Cortex of kidney (tissue), 1 donor: ENCODE measurements at places on chromosomes 13 and 19.

GRCh38 chr19:13070425-13071140 is 32.1 kb downstream of the LYL1 start:
- DNase-seq, result no peak

DNA sequence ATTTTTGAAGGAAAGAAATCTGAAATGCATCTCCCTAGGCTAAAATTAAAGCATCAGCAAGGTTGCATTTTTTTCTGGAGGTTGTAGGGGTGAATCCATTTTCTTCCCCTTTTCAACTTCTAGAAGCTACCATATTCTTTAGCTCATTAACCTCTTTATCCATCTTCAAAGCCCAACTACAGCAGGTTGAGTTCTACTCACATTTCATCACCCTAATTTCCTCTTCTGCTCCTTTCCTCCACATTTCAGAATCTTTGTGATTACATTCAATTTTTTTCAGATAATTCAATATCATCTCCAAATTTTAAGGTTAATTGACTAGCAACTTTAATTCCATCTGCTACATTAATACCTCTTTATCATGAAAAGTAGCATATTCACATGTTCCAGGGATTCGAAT is 2655.7 kb upstream of the PCDH20 start:
- DNase-seq, result no peak

DNA sequence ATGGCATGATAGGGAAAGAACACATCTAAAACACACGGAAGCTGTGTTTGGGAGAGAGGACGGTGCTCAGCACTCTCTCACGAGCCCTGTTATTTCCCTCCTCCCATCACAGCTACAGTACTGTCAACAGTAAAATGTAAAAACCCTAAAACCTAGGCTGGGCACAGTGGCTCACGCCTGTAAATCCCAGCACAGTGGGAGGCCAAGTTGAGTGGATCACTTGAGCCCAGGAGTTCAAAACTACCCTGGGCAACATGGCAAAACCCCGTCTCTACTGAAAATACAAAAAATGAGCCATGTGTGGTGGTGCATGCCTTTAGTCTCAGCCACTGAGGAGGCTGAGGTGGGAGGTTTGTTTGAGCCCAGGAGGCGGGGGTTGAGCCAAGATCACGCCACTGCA is 54.8 kb downstream of the FOXO1 start:
- DNase-seq, result no peak

- no peak for DNase-seq
Measured at GRCh38 chr13:112891477-112892401, 77.3 kb upstream of the MCF2L start.

DNA sequence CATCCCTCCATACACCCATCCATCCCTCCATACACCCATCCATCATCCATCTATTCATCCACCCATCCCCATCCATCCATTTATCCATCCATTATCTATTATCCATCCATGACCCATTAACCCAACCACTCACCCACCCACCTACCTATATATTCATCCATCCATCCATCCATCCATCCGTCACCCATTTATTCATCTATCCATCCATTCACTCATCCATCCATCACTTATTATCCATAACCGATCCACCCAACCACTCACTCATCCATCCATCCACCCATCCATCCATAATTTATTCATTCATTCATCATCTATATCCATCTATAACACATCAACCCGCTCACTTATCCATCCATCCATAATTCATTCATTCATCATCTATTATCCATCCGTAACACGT is 28.7 kb upstream of the PTPRS start:
- no peak for DNase-seq

GRCh38 chr13:80979035-80979641 is 638.2 kb upstream of the SPRY2 start:
- DNase-seq, result no peak

DNA sequence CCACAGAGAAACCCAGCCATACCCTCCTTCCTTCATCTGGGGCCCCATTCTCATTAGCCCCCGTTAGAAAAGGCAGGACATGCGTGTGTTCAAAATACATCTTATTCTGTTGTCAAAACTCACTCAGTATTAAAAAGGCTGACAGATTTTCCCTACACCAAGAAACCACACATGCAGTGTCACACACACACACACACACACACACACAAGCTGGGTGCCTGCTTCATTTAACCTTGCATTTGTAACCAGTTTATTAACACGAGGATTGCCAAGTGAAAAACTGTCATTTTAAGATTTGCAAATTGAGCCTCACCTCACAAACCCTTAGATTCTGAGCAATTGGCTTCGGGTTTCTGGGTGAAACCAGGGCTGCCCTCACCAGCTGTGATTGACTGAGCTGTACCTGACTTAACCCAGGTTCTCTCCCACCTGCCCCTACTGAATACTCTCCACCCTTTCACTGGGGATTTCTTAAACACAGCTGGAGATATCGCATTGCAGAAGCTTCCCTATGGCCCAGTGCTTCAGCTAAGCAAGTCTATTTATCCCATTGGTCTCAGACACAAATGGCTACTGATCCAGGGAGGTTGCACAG is 172.7 kb upstream of the ZNF507 start:
- DNase-seq, result no peak

DNA sequence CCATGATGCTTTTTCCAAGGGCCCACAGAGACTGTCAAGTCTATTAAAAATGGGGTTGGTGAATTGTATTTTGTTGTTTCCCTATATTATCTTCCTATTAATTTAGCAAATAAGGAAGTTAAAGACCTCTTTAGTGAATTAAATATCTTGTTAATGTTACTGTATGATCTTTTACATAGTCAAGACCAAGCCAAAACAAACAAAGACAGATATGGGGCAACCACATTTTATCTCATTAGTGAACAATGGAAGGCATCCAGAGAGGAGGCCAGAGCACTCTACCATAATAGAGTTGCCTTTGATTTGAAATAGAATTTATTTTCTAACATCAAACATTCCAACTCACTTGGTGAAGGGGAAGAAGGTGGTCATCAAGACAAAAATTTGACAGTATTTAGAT is 169.4 kb downstream of the B3GLCT start:
- no peak for DNase-seq

GRCh38 chr19:13023656-13024055 is 28.4 kb downstream of the NFIX start:
- no peak for DNase-seq

- DNase-seq, result no peak
Measured at GRCh38 chr19:43395561-43395960, 19.1 kb upstream of the TEX101 start.

DNA sequence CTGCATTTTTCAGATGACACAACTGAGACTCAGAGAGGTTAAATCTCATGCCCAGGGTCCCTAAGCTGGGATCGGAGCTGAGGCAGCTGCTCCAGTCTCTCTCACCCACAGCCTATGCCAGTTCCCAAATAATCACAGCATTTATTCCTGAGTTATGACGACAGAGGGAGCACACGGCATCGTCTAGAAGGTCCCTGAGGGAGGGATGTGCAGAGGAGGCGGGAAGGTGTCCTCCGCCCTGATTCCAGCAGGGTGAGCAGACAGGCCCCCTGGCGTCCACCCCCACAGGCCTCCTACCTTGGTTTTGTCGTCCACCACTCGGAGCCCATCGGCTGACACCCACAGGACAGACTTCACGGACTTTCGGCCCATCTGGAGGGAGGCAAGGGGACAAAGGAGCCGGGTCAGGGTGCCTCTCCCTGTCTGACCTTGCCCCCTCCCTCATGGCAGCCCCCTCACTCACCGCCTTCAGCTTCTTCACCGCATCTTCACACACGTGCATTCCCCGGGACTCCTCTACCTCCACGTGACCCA is 8.0 kb downstream of the NUMBL start:
- no peak for DNase-seq

DNA sequence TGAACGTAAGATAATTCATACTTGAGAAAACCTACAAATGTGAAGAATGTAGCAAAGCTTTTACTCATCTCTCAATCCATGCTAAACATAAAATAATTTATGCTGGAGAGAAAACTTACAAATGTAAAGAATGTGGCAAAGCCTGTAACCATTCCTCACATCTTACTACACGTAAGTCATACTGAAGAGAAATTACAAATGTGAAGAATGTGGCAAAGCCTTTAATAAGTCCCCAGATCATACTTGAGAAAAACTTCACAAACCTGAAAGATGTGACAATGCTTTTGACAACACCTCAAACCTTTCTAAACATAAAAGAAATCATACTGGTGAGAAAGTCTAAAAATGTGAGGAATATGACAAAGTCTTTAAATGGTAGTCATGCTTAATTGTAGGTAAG is 89.4 kb downstream of the ZNF675 start:
- no peak for DNase-seq

GRCh38 chr13:114134944-114135610 is 2.7 kb upstream of the RASA3 start:
- no peak for DNase-seq

GRCh38 chr19:19185853-19186740 is 5.9 kb downstream of the BORCS8 start:
- DNase-seq, result no peak

DNA sequence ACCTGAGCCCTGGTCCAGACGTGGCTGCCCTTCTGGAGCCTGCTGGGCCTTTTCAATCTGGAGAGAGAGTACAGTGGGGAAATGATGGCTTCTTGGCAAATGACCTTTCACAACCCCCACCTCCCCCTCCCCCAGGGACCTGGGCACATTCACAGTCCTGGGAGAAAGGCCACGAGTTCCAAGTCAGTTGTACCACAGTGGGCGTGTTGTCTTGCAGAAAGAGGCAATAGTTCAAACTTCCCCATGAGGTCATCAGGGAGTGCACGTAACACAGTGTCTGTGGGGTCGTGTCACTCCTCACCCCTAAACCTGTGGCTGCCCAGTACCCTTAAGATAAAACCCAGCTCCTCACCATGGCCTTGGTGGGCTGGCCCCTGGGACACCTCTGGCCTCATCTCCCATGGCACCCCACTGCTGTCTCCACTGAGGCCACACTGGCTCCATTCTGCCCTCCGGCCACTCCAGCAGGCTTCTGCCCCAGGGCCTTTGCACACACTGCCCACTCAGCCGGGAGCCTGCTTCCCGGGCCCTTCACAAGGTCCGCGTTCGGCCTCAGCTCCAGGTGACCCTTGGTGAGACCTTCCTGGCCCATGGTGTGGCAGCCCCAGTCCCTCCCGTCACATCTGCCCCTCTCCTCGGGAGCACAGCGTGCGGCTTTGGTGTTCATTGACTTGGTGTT is 13.3 kb downstream of the PLIN4 start:
- no peak for DNase-seq

- no peak for DNase-seq
Measured at GRCh38 chr13:46278474-46278873, 66.7 kb downstream of the LRRC63 start.

- no peak for DNase-seq
Measured at GRCh38 chr13:59494151-59494550, 669.6 kb downstream of the DIAPH3 start.

GRCh38 chr13:107450431-107450830 is 764.9 kb downstream of the LIG4 start:
- no peak for DNase-seq

- DNase-seq, result no peak
Measured at GRCh38 chr19:10555610-10555973, 10.2 kb downstream of the KRI1 start.

DNA sequence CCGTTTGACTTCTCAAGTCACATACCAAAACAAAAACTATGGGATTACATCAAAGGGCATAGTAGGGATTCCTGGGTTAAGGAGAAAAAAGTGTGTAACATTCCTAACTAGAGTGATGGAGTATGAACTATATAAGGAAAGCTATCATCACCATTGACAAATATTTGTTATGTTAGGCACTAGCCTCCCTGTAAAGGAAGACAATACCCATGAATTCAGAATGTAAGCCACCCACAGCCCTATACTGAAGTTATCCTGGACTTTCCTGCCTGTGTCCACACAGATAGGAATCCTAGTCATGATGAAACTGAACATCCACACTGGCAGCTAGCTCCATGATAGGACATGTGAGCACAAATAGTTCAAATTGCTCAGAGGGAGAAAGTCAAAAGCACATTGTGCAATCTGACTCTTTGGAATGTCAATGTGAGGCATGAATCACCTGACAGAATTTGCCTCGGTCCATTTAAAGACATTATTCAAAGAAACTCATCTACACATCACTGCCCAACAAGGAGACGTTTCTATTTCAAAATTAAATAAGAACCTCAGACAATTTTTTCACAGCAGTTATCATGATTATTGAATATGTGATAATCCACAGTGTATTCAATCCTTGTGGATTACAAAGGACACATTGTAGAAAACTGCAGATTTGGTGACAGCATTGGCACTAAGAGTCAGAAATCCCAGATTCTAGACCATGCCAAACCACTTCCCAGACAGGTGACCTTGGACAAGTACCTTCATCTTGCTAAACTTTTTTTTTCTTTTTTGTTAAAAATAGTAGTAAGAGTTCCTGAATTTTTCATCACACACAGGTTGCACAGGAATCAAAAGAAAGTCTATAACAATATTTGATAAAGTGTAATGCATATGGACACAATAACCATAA is 529.3 kb downstream of the IRS2 start:
- DNase-seq, result no peak

GRCh38 chr13:105346141-105346775 is 1189.2 kb downstream of the EFNB2 start:
- no peak for DNase-seq

DNA sequence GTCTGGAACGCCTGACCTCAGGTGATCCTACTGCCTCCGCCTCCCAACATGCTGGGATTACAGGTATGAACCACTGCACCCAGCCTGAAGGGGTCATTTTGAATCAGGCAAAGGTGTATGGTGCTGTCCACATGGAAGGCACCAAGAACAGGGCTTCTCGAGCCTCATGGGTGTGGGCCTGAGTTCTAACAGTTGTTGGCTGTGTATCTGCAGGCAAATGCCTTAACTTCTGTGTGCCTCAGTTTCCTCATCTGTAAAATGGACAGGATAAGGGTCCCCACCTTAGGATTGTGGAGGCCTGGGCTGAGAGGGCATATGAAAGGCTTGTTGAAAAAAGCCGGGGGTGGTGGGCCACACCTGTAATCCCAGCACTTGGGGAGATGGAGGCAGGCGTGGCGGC is 9.2 kb downstream of the AP1M2 start:
- DNase-seq, result no peak

DNA sequence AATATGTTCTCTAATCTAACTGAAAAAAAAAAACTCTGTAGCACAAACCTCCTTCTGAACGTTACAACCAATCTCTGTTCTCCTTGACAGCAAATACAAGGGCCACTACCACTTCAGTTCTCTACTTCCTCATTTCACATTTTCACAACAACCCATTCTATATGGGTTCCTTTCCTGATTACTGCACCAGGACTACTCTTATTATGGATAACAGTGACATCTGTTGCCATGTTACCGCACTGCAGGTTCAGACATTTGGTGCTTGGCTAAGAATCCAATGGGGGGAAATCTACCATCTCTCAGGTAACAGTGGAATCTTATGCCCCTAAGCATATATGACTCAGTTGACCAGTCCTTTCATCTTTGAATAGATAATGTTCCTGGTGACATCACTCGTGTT is 11.6 kb upstream of the FPR3 start:
- no peak for DNase-seq

- no peak for DNase-seq
Measured at GRCh38 chr19:47786566-47786965, 8.1 kb downstream of the SELENOW start.

DNA sequence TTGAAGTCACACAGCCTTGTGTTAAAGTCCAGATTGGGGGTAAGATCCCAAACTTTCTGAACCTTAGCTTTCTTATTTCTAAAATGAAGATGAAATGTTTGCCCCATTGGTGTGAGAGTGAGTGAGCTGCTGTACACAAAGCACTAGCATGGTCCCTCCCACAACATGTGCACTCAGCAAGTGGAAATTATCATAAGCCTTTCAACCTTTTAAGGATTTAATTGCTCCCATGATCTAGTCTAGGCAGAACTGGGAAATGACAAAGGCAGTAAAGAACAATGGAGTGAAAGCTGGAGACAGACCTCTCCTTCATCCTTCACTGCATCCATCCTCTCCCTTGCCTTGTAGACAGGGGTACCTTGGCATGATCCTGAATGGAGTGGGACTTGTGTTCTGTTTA is 76.0 kb upstream of the GPR12 start:
- no peak for DNase-seq
